ENCODE measurements at places on chromosomes 13 and 19.

DNA sequence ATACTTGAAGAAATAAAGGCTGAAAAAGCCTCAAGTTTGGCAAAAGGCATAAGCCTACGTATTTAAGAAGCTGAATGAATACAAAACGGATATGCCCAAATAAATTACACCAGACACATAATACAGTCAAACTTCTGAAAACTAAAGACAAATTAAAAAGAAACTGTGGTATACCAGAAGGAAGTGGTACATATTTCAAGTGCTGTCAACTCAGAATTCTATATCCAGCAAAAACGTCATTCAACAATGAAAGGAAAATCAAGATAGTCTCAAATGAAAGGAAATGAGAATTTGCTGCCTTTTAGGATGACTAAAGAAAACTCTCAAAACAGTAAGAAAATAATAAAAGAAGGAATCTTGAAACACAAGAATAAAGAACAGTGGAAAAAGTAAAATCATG is 69.5 kb downstream of the POLR1D start:
- DNase-seq = no peak

GRCh38 chr19:44752816-44753625 is 4.5 kb downstream of the BCL3 start:
- DNase-seq = no peak

DNA sequence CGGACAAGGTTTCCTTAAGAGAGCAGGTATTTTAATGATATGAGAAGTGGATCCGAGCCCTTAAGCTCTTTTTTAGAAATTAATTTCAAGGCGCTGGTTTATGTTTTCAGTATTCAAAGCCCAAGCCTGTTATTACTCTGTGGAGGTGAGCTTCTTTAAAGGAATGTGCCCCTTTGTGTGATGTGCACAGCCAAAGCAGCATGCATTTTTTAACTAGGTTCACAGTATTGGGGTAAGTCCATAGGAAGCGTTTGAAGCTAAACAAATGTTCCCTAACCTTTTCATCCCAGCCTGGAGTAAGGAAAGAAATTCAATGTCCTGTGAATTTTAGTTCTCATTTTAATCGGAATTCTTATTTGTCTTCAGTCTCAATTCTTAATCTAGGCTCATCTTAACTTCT is 217.5 kb downstream of the KCTD12 start:
- DNase-seq = no peak

- no peak for DNase-seq
Measured at GRCh38 chr13:109998684-109999533, 212.5 kb upstream of the IRS2 start.

GRCh38 chr13:24228852-24229458 is 68.4 kb downstream of the SPATA13 start:
- peak; percentile 23 for DNase-seq

- DNase-seq = no peak
Measured at GRCh38 chr19:44955505-44956439, 592 bp downstream of the CLPTM1 start.

- DNase-seq = no peak
Measured at GRCh38 chr19:41531438-41532311, 44.3 kb upstream of the CEACAM21 start.

GRCh38 chr13:79557666-79558065 is 76.7 kb downstream of the NDFIP2 start:
- DNase-seq = no peak

DNA sequence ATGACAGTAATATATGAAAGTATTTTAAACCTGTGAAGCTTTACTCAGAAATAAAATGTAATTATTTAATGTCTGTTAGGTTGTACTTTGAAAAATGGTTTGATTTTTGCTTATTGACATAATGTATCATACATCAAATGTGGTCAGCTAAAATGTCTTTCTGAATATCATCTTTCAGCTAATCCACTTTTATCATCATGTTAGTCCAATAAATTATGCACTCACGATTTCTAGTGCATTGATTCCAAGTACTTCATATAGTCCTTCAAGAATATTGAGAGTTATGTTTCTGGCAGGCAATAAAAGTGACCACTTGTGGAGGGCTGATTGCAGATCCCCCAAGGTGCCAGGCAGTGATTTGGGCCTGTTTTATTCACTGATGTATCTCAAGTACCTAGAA is 1204.1 kb downstream of the OLFM4 start:
- DNase-seq = no peak

GRCh38 chr19:17830567-17831418 is 9.5 kb upstream of the INSL3 start:
- peak; percentile 83 for DNase-seq

DNA sequence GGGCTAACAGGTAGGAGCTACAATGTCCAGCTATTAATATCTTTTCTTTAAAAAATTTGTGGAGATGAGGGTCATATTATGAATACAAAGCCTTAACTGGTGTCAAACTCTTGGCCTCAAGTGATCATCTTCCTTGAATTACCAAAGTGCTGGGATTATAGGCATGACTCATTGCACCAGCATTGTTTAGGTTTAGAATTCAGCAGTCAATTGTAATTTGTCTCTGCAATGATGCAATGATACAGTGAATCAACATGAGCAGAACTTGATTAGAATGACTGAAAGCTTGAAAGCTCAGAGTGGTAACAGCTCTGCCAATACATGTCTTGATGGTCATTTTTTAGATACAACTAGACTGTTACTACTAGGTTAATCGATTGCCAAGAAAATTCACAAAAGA is 752.8 kb upstream of the MIR17HG start:
- no peak for DNase-seq

DNA sequence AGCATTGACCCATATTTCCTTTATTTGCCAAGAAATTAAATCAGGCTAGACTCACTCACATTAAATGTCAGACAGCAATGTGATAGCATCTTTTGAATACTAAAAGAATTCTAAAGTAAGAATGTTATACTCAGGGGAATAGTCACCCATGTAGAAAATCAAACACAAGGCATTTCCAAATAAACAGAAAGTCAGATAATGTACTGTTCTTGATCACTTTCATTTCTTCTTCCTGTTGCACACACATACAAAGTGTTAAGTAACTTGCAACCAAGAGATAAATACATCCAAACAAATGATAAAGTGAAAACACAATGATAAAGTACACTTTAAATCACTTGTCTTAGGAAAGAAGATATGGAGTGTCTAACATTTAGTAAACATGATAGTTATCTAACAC is 1366.6 kb upstream of the MIR17HG start:
- no peak for DNase-seq

- DNase-seq = peak; percentile 48
Measured at GRCh38 chr19:14505488-14506239, 9.7 kb upstream of the GIPC1 start.

DNA sequence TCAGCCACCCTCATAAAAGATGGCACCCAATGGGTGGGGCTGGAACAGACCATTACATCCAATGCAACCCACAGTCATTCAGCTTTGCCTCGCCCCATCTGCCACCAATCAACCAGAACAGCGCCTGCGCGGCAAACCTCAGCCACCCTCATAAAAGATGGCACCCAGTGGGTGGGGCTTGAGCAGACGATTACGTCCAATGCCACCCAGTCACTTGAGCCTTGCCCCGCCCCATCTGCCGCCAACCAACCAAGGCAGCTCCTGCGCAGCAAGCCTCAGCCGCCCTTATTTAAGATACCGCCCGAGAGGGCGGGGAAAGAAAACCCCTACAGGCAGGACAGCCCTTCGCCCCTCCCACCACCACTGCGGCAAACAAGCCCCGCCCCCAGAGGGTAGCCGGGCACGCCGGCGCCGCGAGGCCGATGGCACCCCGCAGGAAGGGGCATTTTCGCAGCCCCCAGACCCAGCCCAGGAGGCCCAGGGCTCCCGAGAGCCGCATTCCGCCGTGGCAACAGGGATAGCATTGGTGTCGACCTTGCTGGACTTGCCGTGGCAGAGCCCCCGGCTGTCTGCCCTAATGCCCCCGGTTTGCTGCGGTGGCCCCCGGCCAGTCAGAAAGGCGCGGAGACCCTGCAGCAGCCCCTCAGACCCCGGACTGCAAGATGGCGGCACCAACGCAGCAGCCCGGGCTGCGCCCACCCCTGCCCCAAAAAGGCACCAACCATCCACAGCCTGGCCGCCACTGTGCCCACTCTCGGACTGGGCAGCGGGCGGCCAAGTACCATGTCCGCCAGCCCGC is 675 bp downstream of the PEG3 start:
- no peak for DNase-seq

- no peak for DNase-seq
Measured at GRCh38 chr13:50572129-50572528, 271.4 kb downstream of the DLEU7 start.

DNA sequence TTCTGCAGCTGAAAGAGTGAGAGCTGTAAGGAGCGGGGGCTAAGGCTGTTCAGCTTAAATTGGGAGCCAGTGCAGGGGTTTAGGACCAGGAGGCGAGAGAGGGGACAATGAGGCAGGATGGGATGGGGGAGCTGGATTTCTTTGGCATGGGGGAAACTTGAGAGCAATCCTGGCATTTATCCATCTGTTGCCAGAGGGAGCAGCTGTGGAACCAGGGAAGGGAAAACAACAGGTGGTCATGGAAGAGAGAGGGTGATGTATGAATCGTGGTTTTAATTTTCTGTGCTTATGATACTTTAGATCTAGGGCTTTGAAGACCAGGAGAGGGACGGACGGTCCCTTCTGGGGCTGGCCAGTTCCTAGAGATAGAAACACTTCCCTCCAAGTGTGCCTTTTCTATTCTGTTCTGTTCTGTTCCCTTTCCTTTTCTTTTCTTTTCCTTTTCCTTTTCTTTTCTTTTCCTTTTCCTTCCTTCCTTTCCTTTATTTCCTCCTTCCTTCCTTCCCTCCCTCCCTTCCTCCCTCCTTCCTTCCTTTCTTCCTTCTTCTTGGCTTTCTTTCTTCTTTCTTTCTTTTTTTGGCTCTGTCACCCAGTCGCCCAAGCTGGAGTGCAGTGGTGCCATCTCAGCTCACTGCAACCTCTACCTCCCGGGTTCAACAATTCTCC is 16.0 kb upstream of the CCL25 start:
- no peak for DNase-seq

- DNase-seq = no peak
Measured at GRCh38 chr13:105787632-105788031, 747.8 kb downstream of the EFNB2 start.

DNA sequence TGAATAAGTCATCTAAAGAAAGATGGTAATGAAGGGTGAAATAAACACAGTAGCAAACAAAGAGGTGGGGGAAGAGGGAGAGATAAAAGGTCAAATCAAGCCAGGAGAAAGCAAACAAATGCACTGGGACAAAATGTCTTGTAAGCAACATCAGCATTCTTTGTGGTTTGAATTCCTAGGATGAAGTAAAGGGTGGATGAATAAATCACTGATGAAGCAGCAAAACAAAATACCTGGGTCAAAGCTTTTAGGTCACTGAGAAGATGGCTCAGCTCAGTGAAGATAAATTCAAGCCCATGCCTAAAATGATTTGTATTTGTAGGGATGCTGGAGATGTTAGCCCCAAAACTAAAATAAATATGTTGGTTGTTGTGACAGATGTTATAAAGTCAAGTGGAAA is 86.5 kb upstream of the FBXL3 start:
- no peak for DNase-seq

- peak; percentile 37 for DNase-seq
Measured at GRCh38 chr19:53881482-53882390, at the start of gene PRKCG. Gene PRKCG, plus strand, starts transcription at chr19:53882197. Its CDS starts 298 bp downstream, at chr19:53882495.

GRCh38 chr13:26449063-26449848 is 108.2 kb upstream of the WASF3 start:
- no peak for DNase-seq

DNA sequence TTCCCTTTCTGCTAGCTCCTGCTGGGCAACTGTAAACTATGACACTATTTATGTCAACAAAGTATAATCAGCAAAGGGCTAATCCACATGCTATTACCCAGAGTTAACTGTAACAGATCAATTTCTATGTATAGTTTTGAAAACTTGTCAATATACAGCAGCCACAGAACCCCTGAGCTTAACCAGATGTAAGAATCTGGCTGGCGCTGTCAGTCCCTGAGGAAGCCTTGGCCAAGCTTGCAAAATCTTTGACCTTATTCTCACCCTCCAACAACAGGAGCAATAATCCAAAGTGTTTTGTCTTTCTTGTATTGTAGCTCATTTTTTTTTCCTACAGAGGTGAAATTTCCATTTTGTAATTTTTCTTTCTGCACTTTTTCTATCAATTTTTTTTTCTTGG is 1230.1 kb upstream of the SLC10A2 start:
- DNase-seq = no peak

DNA sequence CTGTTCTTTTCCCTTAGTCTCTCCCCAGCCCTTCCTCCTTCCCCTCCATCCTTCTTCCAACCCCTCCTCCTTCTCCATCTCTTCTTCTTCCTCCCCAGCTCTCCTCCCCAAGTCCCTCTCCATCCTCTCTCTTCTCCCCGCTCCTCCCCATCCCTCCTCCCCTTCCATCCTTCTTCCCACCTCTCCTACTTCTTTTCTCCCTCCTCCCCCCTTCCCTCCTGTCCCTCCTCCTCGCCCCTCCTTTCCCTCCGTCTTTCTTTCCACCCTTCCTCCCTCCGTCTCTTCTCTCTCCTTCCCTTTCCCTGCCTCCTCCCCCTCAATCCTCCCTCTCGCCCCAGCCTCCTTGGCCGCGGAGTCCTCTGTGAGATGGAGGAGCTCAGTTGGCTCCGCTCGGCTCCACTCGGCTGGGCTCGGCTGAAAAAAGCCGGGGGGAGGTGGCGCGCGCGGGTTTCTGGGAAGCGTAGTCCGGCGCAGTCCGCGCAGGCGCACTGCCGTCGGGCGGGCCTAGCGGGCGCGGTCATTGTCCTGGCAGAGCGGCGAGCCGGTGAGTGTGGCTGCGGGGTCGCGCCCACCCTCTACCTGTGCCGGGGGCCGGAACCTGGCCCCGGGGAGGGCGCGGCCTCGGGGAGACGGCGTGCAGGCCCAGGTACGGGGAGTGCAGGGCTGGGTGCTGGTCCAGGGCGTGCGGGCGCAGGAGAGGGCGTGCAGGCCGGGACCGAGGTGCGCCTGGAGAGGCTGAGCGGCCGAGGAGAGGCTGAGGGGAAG is at the start of gene ZNF71:
Gene ZNF71 (plus strand): TSS at position 520 of the 765 bp plus-strand sequence. CDS start 6,257 bp downstream, outside the sequence.
- DNase-seq = peak; percentile 86

DNA sequence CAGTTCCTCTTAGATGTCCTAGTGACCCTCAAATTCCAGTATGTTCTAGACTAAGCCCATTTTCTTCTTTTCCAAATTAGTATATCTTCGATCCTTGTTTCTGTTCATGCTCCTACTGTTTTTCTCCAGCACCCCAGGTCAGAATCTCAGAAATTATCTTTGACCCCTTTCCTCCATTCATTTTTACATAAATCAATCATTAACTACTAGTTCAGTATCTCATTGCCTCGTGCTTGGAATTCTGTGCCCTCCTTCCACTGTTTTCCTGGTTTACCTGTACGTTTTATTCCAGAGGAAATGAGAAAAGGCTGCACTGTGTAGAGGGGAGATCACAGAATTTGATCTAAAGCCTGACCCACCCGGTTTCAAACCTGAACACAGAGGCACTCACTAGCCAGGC is 107.9 kb downstream of the LRCH1 start:
- no peak for DNase-seq

- no peak for DNase-seq
Measured at GRCh38 chr13:73623281-73623680, 510.9 kb downstream of the KLF12 start.

GRCh38 chr13:40213779-40214178 is 452.7 kb downstream of the FOXO1 start:
- no peak for DNase-seq

GRCh38 chr19:39200803-39201115 is 3.3 kb downstream of the SYCN start:
- DNase-seq = no peak

Measured in NCI-H1436 (cell line).